Breast epithelium (tissue), 4 donors: ENCODE measurements at places on chromosomes 1 and 21. TPM values are rescaled to one million over a fixed set of nuclear protein-coding genes. Genes with fewer than 3 reads are reported as not detected.

GJB4 gene
- 0.15 TPM for total RNA-seq

CRYBG2 gene
- total RNA-seq, result 0.66 TPM

ENSA gene
- 273 TPM for total RNA-seq

SYT2 gene
- total RNA-seq, result 0.15 TPM

CRABP2 gene
- total RNA-seq, result 28.2 TPM

OR6F1 gene
- total RNA-seq, result not detected

LRRC41 gene
- 60.0 TPM for total RNA-seq

OR2T12 gene
- not detected for total RNA-seq

CD1E gene
- total RNA-seq, result 0.64 TPM

FALEC gene
- 2.2 TPM for total RNA-seq

ETS2 gene
- 60.0 TPM for total RNA-seq

DYNLT5 gene
- 1.0 TPM for total RNA-seq

ETNK2 gene
- 13.8 TPM for total RNA-seq

DNA sequence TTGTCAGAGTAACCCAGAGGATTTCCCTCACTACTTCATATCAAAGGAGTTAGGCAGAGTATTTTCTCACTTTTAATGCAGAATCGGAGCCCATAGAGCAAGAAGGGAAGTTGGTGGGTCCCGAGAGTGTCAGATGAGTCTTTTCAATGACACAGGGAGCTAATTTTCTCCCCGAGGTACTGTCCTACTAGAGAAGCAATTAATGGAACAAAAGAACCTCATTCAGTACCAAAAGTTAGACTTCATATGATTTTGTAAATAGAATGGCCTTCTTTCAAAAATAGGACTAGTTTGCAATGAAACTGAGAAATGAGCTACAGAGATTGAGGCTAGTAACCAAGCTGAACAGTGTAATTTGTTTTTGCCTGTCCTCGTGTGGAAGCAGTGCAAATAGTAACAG lies 3.9 kb downstream of the NCAM2 start:
- DNase-seq, result no peak

DNA sequence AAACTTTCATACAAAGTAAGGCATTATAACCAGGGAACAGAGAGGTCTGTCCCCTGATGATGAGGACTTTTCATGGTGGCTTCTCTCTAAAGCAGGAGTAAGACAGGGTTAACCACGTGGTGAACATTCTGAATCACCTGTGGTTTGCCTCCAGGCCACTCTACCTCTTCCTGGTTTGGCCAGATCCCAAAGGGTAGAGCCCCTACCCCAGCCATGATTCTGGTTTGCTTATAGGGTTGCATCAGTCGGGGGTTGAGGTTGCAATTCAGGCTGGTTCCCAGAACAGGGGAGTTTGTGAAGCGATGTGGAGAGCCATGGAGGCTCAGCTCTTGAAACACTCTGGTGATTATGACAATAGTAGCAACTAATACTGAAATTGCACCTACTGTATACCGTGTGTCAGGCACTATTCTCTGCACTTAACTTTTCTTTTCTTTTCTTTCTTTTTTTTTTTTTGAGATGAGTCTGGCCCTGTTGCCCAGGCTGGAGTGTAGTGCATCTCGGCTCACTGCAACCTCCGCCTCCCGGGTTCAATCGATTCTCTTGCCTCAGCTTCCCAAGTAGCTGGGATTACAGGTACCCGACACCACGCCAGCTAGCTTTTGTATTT lies 8.3 kb downstream of the CNR2 start:
- DNase-seq, result no peak

GRCh38 chr1:100860397-100860991 lies 34.1 kb downstream of the EXTL2 start:
- DNase-seq, result no peak

DNA sequence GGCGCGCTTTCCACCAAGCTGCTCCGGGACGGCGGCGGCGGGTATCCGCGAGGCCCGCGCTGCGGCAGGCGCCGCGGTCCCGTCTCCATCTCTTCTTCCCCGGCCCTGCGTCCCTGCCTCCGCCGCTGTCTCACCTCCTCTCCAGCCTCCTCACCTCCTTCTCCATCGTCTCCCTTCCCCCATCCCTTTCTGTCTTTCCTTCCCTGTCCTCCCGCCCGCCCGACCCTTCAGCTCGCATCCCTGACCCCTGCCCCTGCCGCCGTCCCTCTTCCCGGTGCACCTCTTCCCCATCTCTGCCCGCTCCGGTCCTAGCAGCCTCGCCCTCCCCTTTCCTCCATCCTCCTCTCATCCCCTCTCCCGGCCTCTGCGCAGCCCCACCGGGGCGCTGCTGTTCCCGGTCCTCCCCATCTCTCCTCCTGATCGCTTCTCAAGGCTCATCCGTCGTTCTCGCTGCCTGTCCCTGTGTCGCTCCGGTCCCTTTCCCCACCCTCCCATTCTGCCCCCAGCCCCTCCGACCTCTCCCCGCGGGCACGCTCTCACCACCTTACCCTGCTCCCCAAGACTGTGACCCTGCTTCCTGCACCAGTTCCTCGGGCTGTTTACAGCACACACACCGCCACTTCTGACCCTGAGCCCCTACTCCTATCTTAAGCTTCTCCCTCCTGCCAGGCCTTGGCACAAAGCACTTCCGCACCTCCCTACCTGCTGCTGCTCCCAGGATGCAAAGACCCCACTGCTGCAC lies 760 bp upstream of the NPHP4 start:
- no peak for DNase-seq

DNA sequence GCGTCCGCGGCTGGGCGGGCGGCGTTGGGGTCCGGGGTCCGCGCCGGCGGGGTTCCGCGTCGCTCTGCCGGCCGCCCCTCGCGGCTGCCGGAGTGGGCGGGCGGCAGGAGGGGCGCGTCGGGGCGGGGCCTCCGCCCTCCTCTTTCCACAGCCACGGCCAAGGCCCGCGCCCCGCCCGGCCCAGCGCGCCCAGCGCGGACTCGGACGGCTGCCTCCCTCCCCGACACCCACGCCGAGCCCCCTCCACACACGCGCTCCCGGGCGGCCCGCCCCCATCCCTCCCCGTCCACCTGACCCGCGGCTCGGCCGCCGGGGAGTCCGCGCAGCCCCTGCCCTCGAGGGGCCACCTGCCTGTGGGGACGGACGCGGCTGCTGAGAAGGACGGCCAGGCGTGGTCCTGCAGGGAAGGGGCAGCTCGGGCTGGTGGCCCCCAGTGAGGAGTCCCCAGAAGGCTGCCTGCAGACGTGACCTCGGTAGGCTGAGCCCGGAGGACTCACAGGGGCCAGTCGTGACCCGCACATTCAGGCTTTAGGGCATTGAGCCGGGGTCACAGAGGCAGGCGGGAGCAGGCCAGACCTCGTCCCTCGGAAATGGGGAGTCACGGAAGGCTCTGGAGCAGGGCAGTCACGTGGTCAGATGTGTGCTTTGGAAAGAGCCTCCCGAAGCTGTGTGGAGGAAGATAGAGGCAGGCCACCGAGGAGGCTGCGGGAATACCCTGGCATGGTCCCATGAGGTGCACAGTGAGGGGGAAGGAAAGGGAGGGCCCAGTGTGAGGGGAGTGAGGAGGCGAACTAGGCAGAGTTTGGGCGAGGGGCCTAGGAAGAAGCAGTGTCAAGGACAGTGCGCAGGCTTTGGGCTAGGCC lies at the start of gene COL8A2:
Gene COL8A2 (minus strand): TSS at position 94 of the 863 bp plus-strand sequence. CDS start 24,980 bp downstream, outside the sequence.
- DNase-seq, result peak; percentile 43

GRCh38 chr1:212879947-212880690 lies 22.0 kb downstream of the FLVCR1 start:
- DNase-seq, result no peak

- no peak for DNase-seq
Measured at GRCh38 chr1:214514032-214514818, 37.2 kb downstream of the PTPN14 start.

DNA sequence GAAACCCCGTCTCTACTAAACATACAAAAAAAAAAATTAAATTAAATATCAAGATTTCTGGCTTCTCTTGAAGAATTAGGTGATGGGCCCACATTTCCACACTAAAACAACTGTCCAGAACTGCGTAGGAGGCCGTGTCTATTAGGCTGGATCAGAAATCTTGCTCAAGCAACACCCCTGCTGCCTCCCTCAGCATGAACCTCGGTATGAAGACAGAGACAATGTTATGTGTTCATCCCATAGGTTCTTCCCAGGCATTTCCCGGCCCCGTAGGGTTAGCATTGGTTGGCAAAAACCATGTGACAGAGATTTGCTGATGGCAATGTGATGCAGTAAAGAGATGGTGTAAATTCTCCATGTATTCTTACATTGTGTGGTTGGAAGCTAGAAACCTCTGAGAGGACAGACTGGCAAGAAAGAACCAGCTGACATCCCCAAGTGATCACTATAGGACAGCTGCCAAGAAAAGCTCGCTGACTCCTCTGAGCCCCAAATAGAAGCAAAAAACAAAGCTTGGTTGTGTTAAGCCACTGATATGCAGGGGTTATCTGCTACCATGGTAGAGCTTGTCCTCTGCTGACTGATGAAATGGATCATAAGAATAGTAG lies 34.5 kb downstream of the EBNA1BP2 start:
- DNase-seq, result no peak

- DNase-seq, result no peak
Measured at GRCh38 chr1:162725301-162725837, 65.1 kb upstream of the HSD17B7 start.

GRCh38 chr1:189152685-189153084 lies 1325.0 kb downstream of the BRINP3 start:
- DNase-seq, result no peak

DNA sequence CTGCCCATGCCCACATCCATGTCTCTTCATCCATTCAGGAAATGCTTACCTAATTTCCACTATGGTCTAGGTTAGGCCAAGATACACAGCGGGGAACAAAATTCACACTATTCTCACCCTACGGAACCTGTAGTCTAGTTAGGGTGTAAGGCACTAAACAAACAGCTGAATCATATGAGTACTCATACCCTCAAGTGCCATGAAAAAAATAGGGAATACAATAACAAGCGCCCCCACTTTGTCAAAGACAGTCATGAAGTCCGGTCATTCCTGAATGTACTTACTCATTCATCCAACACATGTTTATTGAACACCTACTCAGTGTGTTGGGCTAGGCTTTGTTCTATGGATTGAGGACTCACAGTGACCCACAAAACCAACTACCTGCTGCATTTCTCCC lies 6.2 kb upstream of the FYB2 start:
- no peak for DNase-seq

DNA sequence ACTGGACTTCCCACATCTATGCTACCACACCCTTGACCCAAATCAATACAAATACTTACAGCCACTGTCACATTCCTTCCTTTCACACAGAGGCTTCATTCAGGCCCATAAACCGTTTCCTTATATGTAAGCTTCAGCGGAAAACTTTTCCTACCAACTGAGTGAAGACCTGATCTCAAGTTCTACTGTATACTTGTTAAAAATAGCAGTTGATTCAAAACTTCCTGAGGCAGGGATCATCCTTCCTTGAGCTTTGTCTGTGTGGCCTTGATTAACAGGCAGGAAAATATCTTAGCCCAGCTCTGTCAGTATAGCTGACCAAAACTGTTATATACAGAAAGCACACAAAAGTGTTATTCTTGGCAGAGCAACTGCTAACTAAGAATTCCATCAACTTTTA lies 42.7 kb downstream of the DENND2C start:
- no peak for DNase-seq

DNA sequence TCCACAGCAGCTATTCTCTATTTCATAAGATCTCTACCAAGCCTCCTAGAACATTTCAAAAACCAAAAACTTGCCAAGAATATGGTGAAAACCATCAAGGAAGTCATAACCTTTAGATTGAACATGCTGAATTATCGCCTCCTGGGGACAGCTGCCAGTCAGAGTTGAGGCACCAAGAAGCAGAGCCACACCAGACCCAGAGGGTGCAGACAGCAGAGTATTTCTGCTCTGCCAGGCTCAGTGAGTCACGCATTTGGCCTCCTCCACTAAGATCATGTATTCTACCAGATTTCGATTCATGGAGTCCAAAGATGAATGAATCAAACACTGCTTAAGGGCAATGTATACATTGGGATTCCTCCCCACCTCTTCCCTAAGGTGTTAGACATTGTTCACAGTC lies 2.1 kb downstream of the F3 start:
- DNase-seq, result no peak

- DNase-seq, result no peak
Measured at GRCh38 chr1:4176841-4177240, 276.8 kb upstream of the C1orf174 start.

- DNase-seq, result peak; percentile 55
Measured at GRCh38 chr21:34582506-34583150, 32.3 kb downstream of the RCAN1 start.

DNA sequence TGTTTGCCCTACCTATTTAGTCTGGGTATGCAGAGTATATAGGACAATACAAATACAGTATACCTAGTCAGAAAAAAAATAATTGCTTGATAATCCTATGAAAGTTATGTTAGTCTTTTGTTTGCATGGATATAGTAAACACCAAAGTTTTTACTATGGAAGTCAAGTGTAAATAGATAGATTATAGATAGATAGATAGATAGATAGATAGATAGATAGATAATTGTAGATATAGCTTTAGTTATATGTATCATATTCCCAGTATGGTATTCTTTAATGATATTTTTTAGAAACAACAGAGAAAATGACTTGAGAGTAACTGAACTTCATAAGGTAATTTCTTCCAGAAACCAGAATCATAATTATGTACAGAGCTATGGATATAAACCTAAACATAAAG lies 158.2 kb downstream of the NCAM2 start:
- DNase-seq, result no peak

GRCh38 chr21:45592208-45592619 lies 50.0 kb upstream of the SLC19A1 start:
- no peak for DNase-seq

GRCh38 chr1:104795931-104796330 lies 1046.2 kb downstream of the AMY1C start:
- no peak for DNase-seq

DNA sequence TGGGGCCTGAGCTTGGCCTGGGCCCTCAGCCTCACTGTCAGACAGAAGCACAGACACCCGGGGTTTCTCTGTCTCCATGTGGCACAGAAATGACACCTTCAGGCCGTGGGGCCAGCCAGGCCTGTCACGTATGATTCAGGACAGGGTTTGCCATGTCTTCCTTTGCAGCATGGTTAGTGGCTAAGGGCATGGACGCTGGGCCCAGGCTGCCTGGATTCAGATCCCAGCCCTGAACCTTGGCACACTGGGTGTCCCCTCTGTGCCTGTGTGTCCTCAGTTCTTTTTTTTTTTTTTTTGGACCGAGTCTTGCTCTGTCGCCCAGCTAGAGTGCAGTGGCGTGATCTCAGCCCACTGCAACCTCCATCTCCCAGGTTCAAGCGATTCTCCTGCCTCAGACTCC lies 73.6 kb downstream of the SPSB1 start:
- DNase-seq, result no peak
